Stimulated activated CD4-positive, alpha-beta T cell treated with anti-CD3 and anti-CD28 coated beads, Interleukin-1b, Interleukin-23, amount 100 ng/mL, for 1 hour (primary cell): ENCODE measurements at places on chromosomes 3 and 15.

GRCh38 chr3:42713747-42714146 lies 11.1 kb upstream of the HHATL start:
- DNase-seq: no peak

DNA sequence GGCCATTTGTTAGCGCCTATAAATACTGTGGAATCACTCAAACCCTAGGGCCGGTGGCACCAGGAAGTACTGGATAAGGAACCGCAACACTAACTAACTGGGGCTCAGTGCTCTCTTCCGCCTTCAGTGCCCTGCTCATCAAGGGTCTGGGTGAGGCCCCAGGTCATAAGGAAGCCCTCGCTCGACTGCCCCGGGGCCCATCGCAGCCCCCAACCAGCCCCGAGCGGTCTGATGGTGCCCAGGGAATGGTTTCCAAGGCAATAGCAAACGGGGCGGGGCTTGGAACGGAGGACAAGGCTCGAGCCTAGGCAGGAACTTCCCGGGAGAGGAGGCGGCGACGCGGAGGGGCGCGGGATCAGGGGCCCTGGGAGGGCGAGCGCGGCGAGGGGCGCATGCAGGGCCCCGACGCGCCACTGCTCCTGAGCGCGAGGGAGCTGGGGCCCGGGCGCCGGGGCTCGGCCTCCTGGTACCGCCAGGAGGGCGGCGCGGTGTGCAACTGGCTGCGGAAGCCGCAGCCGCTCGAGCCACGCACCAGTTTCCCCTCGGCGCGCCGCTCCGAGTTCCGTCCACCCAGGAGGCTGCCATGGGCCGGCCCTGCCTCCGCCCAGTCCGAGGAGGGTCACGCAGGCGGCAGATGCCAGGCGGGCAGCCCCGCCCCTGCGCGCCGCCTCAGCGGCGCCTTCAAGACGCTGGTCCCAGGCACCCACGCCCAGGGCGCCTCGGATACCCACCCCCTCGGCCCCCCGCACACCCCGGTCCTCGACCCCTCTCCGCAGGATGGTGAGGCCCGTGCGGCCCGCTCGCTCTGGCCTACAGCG lies at the start of gene TTLL3:
TTLL3 (plus strand) TSS at position 648 of the 818 bp plus-strand sequence. CDS start 400 bp downstream, outside the sequence.
- no peak for DNase-seq

DNA sequence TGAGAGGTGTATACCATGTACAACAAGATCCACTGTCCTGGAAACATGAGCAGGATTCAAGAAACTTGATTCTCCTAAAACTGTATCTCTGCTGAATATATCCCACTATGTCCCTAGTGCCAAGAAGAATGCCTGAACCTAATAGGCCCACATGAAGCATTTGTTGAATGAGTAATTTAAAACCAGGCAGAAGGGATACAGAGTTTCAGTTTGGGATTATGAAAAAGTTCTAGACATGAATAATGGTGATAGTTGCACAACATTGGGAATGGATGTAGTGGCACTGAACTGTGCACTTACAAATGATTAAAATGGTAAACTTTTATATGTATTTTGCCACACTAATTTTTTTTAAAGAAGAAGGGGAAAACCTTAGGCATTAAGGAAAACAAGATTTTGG lies 261.1 kb downstream of the IL5RA start:
- DNase-seq: no peak

GRCh38 chr15:76368122-76368621 lies 31.6 kb downstream of the ISL2 start:
- no peak for DNase-seq

DNA sequence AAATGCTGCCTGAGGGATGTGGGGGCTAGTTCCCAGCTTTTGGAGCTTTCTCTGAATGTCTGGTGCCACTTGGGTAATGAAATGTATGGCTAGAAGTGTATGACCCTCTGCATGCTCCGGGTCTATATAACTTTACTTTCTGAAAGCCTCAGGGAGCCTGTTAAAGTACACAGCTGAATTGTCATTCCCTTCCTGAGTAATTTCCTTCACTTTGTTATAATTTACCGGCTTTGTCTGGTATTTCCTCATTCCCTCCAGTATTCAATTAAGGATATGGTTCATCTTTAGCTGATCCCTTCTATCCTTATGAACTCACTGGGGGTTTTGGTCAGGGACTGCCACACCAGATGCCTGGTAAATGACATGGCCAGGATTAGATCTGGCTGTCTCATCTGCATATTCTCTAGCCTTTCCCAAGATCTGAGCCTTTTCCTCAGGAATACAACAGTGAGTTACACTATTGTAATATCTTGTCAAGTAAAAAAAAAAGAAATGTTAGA lies 620.3 kb downstream of the ZPLD1 start:
- no peak for DNase-seq

- DNase-seq: no peak
Measured at GRCh38 chr3:12817343-12817710, 20.8 kb downstream of the CAND2 start.

- DNase-seq: no peak
Measured at GRCh38 chr3:39843440-39843839, 34.0 kb downstream of the MYRIP start.

- DNase-seq: no peak
Measured at GRCh38 chr15:42274702-42274989, 1.4 kb upstream of the TMEM87A start.

DNA sequence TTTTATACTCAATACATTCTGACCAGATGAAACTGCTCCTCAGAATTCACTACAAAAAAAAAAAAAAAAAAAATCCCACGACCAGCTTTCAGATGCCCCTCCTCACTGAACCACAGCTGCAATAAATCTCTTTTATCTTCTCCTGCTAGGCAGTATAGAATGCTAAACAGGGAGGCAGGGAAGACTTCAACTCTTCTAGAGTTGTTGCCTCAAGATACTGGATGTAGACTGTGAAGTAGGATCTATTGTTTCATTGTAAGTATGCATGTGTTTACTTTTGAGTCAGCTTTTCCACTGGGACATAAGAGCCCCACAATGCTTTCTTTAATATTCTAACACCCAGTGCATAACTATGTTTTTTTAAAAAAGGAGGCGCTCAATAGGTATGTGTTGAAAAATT lies 401.4 kb downstream of the TBL1XR1 start:
- no peak for DNase-seq

DNA sequence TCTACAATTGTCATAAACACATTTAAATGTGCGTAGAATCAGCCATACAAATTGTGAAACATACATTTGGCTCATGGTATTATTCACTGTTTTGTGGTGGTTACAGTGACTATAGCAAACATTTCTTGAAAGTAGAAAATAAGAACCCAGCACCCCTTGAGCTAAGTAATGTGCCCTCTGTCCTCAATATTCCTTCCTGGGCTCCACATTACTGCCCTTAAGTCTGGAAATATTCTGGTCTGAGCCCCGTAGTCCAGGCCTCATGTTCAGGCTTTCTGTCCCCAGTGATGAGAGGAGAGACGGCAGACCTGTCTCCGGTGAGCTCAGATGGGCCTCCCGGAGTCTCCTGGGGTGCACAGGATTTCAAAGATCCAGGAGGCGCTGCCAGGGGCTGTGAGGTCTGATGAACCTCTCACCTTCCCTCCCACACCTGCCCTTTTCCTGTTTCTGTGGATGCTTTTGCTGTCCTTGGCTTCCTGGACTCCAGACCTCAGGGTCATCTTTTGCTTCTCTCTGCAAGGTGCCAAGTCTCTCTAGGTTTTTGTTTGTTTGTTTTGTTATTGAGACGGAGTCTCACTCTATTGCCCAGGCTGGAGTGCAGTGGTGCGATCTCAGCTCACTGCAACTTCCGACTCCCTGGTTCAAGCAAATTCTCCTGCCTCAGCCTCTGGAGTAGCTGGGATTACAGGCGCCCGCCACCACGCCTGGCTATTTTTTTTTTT lies 8.8 kb upstream of the MUC20 start:
- no peak for DNase-seq

GRCh38 chr15:25933456-25934158 lies 70.5 kb upstream of the ATP10A start:
- DNase-seq: peak; percentile 30

- no peak for DNase-seq
Measured at GRCh38 chr3:71681224-71681668, 44.0 kb downstream of the EIF4E3 start.

- DNase-seq: no peak
Measured at GRCh38 chr3:124774841-124775402, 44.7 kb downstream of the UMPS start.

- DNase-seq: no peak
Measured at GRCh38 chr15:68730471-68730919, 90.2 kb downstream of the ANP32A start.

GRCh38 chr3:161336661-161337060 lies 34.7 kb downstream of the SPTSSB start:
- DNase-seq: no peak

GRCh38 chr3:69181592-69182211 lies 59.3 kb upstream of the LMOD3 start:
- no peak for DNase-seq

GRCh38 chr3:53161820-53162671 lies 1.0 kb downstream of the PRKCD start:
- no peak for DNase-seq

GRCh38 chr3:102460579-102460978 lies 25.8 kb downstream of the ZPLD1 start:
- no peak for DNase-seq

- no peak for DNase-seq
Measured at GRCh38 chr15:97981758-97982157, 21.3 kb downstream of the ARRDC4 start.

- no peak for DNase-seq
Measured at GRCh38 chr3:172194702-172195406, 155.5 kb downstream of the FNDC3B start.
